ENCODE measurements at places on chromosomes 16 and 17. TPM values are rescaled to one million over a fixed set of nuclear protein-coding genes. Genes with fewer than 3 reads are reported as not detected.

KRTAP9-4 gene
- total RNA-seq, result not detected

ZPBP2 gene
- total RNA-seq, result not detected

KLHL10 gene
- not detected for total RNA-seq

ABCC3 gene
- 28.4 TPM for total RNA-seq

FOXN1 gene
- total RNA-seq, result not detected

C17orf67 gene
- total RNA-seq, result 0.12 TPM

CD300LB gene
- not detected for total RNA-seq

EIF3CL gene
- 42.2 TPM for total RNA-seq

NFATC3 gene
- 22.0 TPM for total RNA-seq

MPO gene
- total RNA-seq, result 0.12 TPM

OTOP3 gene
- total RNA-seq, result not detected

TEKT5 gene
- not detected for total RNA-seq

CPSF4L gene
- total RNA-seq, result not detected

C16orf87 gene
- total RNA-seq, result 11.8 TPM

NEUROD2 gene
- not detected for total RNA-seq

KCTD2 gene
- total RNA-seq, result 11.8 TPM

DBNDD1 gene
- total RNA-seq, result 7.7 TPM

DRC3 gene
- total RNA-seq, result 2.2 TPM

All from RPMI7951 (cell line).